Stimulated activated CD4-positive, alpha-beta T cell treated with anti-CD3 and anti-CD28 coated beads, Interleukin-2, amount 100 ng/mL, for 24 hours (primary cell): ENCODE measurements at places on chromosomes 6 and 20.
A peak's percentile ranks its signal among the peaks of the same experiment; 100 is the strongest.

DNA sequence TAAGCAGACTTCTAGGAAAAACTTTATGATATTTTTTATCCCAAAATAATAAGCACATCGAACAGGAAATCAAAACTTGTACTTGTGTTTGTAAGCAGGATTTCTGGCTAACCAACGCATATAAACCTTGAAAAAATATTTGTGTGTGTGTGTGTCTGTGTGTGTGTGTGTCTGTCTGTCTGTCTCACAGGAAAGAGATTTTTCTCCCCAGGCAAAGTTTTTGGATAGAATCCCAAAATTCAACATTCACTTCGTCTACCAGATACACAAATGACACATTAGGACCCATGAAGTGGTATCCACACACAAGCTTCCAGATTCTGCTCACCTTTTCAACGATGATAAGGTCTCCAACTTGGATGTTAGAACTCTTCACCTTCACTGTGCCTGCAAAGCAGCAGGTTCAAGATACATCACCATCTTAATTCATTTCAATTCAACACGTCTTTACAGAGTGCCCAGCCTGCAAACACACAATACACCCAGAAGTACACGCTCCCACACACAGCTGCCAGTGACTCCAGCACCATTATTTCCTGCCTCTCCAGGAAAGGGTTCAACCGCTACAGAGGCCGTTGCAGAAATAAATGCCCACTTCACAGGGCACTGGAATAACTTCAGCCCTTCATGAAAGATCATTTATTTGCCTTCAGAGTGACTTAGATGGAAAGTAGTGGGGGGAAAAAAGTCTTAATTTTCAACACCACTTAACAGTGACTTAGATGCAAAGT, 70.9 kb downstream of the ATP9A start:
- DNase-seq = no peak

- DNase-seq = no peak
These were observed 46.9 kb upstream of the CD93 start for GRCh38 chr20:23132930-23133559.

DNA sequence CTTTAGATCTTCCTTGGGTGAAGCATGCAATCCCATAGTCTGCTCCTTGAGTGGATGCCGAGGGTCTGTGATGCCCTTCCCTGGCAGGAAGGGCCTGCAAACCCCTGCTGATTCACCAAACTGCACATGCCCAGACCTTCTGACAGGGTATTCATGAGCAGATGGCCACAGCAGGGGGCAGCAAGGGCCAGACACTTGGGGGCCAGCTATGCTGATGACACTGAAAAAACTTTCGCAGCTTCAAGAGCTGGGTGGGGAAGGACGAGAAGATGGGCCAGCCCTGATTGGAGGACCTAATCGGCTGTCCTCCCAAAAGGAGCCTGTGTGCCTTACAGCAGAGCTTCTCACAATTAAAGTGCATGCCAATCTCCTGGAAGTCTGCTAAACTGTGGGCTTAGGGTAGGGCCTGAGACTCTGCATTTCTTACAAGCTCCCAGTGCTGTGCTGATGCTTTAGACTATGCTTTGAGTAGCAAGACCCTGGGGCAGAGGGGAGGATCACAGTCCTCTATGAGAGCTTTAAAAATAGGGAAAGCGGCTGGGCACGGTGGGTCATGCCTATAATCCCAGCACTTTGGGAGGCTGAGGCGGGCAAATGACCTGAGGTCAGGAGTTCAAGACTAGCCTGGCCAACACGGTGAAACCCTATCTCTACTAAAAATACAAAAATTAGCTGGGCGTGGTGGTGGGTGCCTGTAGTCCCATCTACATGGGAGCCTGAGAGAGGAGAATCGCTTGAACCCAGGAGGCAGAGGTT, 15.2 kb upstream of the GDAP1L1 start:
- no peak for DNase-seq

- no peak for DNase-seq
These were observed 25.1 kb downstream of the PHACTR3 start for GRCh38 chr20:59629141-59630045.

DNA sequence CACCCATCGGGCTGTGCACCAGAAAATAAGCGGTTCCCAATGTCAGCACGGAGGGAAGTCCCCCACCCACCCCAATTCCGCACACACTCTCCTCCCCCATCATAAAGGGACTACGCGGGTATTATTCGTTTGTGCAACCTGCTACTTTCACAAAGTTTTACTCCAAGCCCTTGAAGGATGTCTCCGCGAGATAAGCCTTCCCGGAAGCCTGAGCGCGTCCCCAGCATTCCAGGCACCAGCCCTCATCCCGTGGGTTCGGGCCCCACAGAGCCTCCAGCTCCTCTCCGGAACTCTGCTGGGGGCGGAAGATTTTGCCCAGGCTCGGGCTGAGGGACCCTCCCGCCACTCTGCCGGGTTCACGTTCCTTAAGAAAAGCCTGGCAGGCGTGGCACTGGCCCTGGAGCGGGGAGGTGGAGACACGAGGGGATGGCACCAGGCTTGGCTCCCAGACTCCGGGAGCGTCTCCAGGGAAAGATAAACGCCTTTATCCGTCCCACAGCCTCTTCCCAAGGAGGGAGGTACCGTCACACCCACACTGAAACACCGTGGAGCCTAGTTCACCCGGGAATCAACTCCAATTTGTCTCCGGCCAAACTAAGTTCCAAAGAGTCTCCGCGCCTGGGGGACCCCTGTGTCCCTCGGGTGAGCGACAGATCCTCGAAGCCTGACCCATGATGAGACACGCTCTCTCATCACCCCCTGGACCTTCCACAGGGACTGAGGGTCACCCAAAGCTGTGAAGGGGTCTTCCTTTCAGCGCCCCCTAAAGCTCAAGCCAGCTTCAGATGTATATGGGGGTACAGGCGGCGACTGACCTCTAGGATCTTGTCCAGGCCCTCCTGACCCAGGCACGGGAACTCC, 934 bp downstream of the KCNK5 start:
- peak; percentile 63 for DNase-seq

- no peak for DNase-seq
These were observed 31.6 kb downstream of the GJA10 start for GRCh38 chr6:89925826-89926225.

DNA sequence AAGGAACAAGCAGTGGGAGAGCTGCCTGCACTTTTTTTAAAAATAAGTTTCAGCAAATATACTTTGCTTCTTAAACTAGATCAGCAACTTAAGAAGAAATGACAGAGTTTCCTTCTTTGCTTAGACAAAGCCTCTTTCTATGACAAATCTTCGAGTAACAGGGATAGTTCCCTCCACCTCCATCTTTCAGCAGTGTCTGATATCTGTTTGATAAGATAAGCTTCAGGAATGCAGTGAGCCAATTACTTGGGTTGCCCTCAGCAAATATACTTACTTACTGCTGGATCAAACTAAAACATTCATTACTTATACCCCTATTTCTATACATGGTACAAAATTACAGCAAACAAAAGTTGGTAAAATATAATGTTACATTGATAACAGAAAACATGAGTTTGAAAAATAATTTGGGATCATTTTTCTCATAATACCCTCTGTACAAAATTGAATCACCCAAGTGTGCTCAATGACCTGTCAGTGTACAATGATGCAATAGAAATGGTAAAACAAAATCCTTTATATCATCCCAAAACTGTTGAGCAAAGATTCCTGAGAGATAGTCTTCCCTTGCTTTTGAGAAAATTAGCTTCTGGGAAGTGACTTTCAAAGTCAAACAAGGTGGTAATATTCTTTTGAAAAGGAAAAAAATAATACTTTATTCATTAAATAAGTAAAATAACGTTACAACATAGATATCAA, 24.5 kb downstream of the FRK start:
- DNase-seq = no peak

DNA sequence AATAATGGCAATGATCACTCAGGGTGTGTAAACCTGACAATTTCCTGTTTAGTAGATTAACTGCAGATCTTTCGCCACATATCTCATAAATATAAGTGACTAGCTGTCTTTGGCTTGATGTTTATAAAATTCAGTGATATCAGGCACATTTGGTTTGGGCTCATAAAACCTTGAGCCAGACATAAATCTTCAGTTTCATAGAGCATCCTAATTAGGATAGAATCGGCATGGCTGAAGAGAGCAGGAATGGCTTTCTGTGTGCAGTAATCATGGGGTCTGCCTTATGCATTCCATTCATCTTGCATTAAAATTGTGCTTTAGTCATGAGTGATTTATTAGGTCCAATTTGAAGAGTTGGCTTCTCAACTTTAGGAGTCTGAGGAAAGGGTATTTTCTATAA, 27.2 kb downstream of the AIG1 start:
- DNase-seq = no peak

GRCh38 chr20:10634683-10635411, 39.0 kb downstream of the JAG1 start:
- no peak for DNase-seq

DNA sequence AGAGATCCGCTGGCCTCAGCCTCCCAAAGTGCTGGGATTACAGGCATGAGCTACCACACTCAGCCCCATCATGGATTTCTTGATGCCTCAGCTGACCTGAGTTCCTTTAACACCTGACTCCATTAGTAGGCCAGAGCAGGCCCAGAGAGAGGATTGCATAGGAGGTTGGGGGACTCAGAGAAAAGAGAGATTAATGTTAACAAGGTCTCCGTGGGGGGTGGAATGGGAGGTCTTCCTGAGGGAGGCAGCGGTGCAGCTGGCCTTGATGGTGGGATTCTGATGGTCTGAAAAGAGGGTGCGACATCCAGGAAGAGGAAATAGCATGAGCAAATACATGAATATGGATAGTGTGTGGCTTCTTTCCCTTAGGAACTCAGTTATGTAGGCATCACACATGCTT, 9.9 kb downstream of the SGK2 start:
- DNase-seq = no peak

DNA sequence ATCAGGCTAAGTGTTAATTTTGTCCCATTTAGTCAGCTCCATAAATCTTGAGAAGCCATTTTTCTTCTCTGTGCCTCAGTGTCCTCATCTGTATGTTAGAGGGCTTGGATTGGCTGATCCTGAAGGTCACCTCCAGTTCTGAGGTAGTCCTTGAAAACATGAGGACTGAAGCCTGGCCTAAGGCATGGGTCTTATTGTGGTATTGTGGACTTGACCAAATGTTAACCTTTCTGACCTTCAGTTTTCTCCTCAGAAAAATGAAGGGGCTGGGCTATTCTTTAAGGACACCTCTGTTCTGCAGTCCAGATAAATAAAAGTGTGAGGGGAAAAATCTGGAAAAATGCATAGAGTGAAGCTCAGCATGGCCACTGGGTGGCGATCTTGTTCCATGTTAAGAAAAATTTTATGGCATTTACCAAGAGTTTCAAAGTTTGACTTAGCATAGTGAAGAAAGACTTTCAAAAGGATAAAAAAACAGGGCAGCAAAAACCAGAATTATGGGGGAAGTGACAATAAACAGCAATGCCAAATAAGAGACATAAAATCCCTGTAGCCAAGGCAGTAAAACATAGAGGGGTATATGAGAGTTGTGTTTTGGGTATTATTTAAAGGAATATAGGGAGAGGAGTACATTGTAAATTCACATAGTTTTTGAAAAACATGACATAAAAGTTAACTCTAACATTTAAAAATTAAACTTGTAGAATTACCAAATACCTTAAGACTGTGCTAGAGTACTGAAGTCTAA, 13.2 kb upstream of the TFB1M start:
- DNase-seq = peak; percentile 71

DNA sequence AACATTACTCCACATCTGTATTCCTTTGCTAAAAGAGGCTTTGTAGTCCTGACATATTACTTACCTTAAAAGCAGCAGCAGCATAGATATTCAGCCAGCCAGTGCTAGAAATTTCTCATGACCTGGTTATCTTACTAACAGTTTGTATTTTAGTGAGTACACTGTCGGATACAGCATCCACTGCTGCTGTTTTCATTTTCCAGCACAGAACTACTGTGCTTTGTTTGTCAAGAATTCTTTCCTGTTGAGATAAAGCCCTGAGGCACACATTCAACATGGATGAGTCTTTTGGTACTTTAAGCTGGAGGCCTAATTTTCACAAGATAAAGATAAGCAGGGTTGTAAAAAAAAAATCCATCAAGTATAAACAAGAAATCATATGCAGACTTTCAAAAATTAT, 311.2 kb upstream of the OPRM1 start:
- no peak for DNase-seq

DNA sequence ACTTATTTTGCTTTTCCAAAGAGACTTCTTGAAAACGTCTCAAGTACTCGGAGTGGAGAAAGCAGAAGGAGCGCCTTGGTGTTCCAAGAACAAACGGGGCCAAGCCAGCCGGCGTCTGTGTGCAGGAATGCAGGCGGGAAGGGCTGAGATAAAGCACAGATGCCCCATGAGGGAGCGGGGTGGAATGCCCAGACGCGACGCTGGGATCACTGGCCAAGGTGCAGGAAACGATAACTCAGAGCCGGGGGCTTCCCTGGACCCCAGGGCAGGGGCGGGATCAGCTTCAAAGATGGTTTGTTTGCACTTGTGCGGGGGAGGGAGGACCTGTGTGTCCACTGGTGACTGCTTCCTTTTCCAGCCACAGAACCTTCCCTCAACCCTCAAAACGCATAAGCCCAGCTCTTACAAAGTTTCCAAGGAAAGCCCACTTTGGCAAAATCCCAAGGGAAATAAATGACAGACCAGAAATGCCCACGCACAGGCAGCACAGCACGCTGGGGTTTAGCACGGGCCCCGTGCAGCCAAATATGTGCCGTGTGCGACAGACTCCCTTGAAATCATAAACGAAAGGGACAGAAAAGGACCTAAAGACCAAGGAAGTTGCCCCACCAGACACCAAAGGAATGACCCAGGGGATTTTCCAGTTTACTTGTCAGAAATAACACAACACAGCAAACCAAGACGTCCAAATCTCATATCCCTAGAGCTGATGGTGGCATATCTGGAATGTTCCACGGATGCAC, 113.9 kb downstream of the NFATC2 start:
- DNase-seq = no peak

- DNase-seq = no peak
These were observed 42.5 kb downstream of the SLC2A12 start for GRCh38 chr6:134009876-134010275.

- no peak for DNase-seq
These were observed 3.7 kb downstream of the RRBP1 start for GRCh38 chr20:17678295-17678694.

DNA sequence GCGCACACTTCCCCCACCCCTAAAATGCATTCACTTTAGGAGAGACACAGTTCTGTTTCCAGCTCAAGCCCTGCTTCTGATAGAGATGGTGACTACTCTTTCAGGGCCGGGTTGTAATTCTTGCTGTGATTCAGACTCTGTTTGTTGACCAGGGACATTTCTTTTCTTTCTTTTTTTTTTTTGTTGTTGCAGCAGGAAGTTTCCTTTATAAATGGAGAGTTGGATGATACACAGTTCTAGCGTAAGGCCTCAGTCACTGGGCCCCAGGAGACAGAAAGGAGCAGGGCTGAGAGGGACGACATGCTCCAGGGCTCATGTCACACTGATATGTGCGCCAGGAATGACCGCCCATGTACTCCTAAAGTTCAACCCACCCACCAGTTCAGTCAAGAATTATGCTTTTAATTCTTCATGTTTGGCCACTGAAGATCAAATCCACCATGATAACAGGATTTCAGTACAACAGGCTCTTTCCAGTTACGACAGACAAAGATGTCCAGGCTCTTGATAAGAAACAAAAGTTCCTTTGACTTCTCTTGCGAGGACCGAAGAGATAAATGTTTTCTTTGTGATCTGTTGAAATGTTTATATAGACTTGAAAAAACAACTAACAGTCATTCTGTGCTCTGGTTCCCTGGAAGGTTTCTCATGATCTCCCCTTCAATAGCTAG, 142.5 kb downstream of the CD164 start:
- DNase-seq = no peak
